ENCODE measurements at places on chromosomes 6 and 20.

- DNase-seq: no peak
These were observed 1604.2 kb downstream of the KHDRBS2 start for GRCh38 chr6:60681806-60682205.

- DNase-seq: no peak
These were observed 121.4 kb upstream of the NRSN1 start for GRCh38 chr6:24004659-24005058.

- no peak for DNase-seq
These were observed 87.1 kb downstream of the BACH2 start for GRCh38 chr6:90209527-90209926.

DNA sequence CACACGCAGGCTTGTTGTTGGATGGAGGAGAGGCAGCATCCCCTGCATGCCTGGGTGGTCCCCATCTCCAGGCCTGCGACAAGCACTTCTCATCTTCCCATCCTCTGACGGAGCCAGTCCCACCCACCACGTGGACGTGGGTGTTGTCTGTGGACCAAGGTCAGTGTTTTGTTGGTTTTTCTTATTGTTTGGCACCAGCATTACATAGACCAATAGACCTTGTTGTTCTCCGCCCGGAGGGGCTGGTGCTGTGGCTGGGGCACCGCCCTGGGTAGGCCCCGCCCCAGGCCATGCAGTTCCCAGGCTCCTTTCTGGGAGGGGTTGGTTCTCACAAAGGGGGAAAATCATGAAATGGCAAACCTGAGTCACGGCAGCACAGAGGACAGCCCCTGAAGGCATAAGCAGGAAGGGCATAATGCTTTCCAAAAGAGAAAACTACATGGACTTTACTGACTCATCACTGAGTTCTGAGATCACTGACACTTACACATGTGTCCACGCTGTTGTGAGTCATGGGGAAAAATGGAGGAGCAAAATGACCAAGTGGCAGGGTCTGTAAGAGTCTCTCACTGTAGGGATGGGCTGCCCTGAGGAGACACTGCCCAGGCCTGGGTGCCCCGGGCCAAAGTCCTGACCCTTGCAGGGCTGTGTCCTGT is 90.8 kb downstream of the THBS2 start:
- peak; percentile 95 for DNase-seq

DNA sequence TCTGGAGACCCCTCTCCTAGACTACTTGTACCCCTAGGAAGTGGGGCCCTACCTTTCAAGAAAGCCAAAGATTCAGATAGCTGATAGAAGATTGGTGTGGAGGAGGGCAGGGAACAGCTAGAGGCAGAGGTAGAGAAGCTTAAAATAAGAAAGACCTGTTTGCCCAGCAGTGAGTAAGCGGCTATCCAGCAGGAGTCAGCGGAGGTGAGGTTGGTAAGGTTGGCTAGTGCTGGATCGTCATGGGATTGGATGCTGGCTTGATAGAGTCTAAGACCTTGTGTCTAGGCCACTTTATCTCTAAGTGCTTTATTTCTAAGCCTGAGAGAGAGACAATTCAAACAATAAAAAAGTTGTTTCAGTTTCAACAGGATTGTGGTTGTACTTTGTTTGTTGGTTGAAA is 19.1 kb downstream of the ANKS1A start:
- DNase-seq: no peak

- DNase-seq: no peak
These were observed 15.4 kb downstream of the EZR start for GRCh38 chr6:158803733-158804143.

DNA sequence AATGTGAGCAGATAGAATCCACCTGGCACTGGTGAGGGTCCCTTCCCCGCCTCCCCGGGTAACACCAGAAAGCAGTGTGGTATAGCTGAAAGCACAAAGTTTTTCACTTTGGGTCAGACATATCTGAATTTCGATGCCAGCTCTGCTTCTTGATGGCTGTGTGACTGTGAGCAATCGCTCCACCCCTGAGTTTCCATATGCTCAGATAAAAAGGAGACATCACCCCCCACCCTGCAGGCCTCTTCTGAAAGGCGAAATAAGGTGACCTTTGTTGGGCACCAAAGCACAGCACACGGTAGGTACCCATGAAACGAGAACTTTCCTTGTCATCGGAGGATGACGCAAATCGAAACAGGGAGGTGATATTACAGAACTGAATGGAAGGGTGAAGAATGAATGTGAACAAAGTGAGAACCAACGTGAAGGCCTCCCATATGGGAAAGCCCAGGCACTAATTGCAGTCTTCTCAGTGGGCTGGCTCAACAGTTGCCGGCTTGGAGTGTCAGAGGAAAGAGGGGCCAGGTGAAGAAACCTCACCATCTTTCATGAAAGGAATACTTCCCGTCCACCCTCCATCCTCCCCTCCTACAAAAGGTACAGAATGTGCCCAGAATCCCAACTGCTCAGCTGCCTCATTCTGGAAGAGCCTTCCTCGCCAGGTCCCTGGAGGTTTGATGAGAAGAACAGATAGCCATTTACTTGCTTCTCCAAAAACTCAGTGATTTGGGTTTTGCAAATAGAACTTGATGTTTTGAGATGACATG is 61.8 kb downstream of the NFATC2 start:
- no peak for DNase-seq

DNA sequence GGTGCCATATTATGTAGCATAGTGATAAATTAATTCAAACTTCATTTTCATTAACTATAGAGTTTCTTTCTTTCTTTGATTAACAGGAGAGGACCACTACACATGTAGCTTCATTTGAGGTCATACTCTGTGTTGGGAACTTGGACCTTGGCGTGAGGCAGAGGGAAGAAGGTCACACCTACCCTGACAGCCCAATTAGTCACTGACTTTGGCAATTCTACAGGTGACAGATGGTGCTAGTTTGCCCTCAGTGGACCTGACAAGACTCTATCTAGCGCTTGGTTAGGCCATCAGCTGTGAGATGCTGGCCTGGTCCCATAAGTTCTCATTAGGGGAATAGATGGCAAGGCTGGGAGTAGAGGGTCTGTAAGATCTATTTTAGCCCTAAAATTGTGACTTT is 14.2 kb downstream of the SLX4IP start:
- no peak for DNase-seq

- no peak for DNase-seq
These were observed 37.0 kb downstream of the EFHC1 start for GRCh38 chr6:52457096-52457495.

DNA sequence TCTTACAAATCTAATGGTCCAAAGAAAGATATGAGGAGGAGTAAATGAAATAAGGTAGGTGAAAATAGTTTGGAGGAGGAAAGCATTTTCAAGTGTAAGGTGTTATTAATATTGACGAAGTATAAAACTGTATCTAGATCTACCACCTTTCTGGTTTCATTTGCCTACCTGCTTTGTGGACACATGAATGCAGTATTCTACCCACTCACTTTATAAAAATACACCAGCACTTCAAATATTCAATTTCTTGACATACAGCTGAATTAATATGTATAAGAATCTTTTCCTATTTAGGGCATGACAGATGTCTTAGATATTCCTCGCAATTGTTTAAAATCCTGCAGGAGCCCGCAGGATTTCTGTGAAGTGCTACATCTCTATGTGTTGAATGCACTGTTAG is 108.0 kb downstream of the BCAS1 start:
- no peak for DNase-seq

- DNase-seq: no peak
These were observed 14.0 kb downstream of the GCNT2 start for GRCh38 chr6:10535193-10535592.

- no peak for DNase-seq
These were observed 57.2 kb upstream of the PCSK2 start for GRCh38 chr20:17169585-17170136.

- DNase-seq: no peak
These were observed 357.9 kb upstream of the TSHZ2 start for GRCh38 chr20:52614051-52614863.

DNA sequence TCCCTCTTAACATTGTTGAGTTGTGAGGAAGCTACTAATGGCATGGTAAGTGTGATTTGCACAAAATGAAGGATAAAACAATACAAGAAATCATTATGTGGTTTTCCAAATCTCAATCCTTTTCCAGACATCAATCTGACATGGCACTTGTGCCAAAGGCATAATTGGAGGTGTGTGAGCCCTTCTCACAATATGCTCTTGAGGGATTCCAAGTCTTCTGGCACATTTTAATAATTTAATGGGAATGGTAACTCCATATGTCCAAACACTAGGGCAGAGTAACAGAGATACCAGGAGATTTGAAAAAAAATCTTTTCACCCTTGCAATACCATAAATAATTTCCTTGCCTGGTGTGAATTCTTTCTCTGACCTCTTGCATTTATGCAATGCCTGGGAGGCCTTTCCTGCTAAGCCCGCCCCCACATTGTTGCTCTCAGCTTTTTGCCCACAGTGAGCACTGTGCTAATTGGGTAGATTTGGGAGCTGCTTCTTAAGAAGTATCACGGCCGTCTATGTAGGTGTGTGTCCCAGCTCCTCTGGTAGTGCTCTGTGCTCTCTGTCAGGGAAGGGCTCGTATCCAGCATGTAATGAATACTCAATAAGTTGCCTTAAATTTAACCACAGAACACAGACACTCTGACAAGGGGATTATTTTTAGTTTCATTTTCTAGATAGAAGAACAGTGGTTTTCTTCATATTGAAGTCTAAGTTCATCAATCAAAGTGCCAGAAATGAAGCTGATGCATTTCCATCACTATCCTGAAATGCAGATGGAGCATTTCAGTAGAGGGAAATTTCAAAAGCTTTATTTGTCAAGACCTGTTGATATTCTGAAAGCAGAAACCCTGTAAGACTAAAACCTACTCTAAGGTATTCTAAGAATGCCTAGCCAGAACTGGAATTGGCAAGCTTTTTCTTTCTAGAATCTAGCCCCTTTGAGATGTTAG is 54.4 kb upstream of the CEP85L start:
- DNase-seq: no peak

DNA sequence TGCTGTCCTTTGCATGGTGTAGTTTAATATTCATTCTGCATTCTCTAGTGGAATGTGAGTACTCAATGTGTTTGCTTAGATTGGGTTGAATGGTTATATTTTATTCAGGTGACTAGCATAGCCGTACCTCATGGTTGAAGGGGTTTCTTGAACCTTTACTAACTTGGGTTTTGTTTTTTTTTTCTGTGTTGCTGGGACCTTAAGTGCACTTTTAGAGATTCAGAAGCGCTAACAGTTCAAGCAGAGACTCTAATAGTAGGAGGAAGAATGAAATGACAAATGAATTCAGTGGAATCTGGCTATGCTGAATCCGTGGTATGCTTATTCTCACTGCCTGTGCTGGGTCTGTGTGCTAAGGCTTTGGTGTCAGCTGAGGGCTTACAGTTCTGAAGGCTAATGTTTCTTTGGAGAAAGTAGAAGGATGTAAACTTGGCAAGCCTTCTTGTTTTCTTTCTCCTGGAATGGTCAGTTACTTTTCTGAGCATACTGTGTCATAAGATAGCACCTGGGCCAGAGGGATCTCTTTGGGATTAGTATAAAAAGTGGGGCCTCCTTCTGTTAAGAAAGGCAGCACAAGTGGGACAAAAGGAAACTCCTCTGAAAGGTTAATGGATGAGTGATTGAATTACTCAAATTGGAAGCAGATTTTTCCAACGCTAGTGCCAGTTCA is 28.7 kb downstream of the RNF144B start:
- no peak for DNase-seq

DNA sequence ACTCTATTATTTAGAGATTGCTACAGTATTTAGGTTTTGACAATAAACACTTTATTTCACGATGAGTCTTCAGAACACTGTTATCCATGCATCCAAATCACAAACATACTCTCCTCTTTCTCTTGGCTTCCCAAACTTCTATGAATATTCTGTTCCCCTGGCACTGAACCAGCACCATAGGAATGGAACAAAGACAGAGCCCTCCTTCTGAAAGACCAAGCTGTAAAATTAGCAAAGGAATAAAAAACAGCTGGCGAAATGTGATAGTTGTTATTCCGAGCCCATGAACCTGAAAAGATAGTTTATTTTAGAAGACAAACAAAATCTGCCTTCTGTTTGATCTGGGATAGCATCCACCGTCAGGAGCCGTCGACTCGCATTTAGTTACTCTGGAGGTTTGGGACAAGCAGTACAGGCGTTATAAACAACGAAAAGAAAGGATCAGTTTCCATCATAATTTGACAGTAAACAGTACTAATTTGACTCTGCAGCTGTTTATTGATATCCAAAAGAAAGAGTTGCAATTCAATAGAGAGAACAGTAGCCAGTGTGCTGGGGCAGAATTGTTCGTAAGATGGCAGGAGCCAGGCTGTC is 161.4 kb downstream of the CLIC5 start:
- no peak for DNase-seq

DNA sequence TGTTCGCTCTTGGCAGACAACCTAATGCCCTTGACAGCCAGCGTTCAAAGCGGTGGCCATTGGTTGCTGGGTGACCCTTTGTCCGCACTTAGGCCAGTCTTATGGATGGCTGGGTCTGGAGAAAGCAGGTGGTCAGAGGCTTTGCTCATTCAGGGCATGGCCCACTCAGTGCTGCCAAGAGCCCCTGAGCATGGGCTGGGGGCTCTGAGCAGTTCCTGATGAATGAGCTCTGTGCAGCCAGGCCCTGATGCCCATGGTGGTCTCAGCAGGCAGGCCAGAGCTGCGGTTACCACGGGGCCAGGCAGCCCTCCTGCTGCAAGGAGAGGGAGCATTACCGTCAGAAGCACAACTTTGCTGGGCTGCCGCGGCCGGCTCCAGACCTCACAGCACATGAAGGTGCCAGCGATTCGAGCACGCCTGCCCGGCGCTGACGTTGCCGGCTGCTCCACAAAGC is 36.3 kb downstream of the CDH4 start:
- no peak for DNase-seq

DNA sequence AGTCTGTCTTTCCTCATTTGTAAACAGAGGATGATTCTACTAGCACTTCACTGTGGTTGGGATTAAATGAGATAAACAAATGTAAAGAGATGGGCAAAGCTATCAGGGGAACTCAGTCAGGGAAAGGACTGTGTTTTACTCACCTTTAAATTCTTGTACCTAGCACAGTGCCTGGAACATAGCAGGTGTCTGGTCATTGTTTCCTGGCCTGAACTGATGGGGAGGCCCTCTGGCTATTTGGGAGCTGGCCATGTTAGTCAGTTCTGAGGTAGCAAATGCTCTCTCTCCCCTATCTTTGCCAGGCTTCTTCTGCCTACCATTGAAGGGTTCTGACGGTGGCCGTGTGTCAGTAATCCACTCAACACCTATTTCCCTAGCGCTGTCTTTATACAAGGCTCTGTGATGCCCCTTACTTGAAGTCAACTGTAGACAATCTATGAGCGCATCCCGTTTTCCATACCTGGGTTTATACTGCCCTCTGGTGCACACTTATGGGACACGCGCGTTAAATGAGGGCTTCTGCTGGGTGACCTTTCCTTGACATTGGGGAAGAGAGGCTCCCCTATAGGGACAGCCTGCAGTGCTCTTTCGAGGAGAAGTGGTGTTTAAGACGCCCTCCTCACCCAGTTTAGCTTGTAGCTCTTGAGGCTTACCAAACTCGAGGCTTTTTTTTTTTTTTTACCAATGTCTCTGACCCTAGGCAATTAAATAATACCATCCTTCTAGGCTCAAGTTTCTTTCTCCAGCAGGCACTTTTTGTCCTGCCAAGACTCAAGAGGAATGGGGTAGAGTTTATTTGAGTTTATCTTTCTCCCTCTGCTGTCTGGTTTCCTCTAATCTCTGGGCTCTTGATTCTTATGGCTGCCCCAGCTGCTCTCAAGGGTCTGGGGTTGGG is 4.0 kb upstream of the SPATS1 start:
- peak; percentile 41 for DNase-seq

GRCh38 chr6:117137711-117138110 is 127.6 kb upstream of the VGLL2 start:
- DNase-seq: no peak

GRCh38 chr6:5590187-5590586 is 328.9 kb downstream of the FARS2 start:
- no peak for DNase-seq
